ENCODE measurements at places on chromosomes 3 and 15.

DNA sequence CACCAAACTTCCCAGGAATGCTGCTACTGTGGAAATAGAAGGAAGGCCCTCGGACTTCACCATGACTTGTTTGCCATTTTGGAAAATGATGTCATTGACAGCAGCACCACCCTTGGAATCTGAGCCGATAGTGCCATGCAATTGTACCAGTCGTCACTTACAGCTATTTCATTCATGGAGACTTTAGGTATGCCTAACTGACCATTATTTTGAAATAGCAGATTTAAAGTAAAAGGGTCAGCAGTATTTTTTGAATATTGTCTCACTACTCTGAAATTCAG lies 66.0 kb upstream of the ARL8B start:
- peak overlapping the region; percentile 48 for H3K27ac ChIP-seq
- H3K36me3 ChIP-seq, result no peaks in the 10 kb centered on the region
- H3K4me3 ChIP-seq, result no peak overlapping the region
- no peaks in the 10 kb centered on the region for H3K4me1 ChIP-seq
- no peaks in the 10 kb centered on the region for H3K27me3 ChIP-seq

DNA sequence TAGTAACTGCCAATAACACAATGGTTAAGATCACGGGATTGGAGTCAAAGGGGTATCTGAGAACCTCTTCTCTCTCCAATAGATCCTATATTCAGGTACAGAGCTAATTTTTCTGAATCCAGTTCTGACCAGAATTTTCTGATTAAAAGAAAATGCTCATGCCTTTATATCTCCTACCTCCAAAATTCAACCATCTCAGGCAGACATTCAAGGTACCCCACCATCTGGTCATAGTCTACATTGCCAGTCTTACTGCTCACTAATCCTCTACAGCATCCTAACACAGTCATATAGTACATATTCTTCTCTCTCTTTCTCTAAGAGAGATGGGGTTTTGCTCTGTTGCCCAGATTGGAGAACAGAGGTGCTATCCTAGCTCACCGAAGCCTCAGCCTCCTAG lies 59.1 kb downstream of the LSAMP start:
- DNase-seq, result no peak
- H3K36me3 ChIP-seq, result no peaks in the 10 kb centered on the region
- H3K27me3 ChIP-seq, result no peaks in the 10 kb centered on the region
- H3K27ac ChIP-seq, result no peak overlapping the region
- no peak overlapping the region for H3K4me3 ChIP-seq

GRCh38 chr3:149368201-149368673 lies 9.2 kb downstream of the TM4SF1 start:
- no peak for DNase-seq
- H3K4me1 ChIP-seq, result no peaks in the 10 kb centered on the region
- H3K4me3 ChIP-seq, result no peak overlapping the region
- no peak overlapping the region for H3K27ac ChIP-seq

DNA sequence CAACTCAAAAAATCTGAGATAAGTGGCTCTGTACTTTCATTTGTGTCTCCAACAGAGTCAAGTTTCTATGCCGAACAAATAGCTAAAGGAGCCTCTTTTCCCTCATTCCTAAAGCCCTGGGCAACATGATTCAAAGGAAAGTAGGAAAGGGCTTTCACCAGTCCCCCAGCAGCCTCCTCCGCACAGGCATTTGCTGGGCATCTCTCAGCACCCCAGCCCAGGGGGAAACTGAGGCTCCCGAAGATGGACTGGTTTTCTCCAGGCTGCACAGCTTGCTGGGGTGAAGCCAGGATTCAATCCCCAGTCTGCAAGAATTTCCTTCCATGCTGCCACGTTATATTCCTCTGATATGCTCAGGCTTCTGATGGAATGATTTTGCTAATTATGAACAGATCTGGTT lies 163.8 kb downstream of the OCA2 start:
- H3K27ac ChIP-seq, result no peak overlapping the region
- no peak for DNase-seq
- H3K4me1 ChIP-seq, result no peaks in the 10 kb centered on the region
- no peak overlapping the region for H3K4me3 ChIP-seq
- no peaks in the 10 kb centered on the region for H3K36me3 ChIP-seq

- no peak overlapping the region for H3K4me3 ChIP-seq
- no peak for DNase-seq
These were observed 26.6 kb upstream of the STIMATE start for GRCh38 chr3:52923963-52924362.

- no peak overlapping the region for H3K27ac ChIP-seq
- no peaks in the 10 kb centered on the region for H3K4me1 ChIP-seq
- no peak overlapping the region for H3K4me3 ChIP-seq
- H3K27me3 ChIP-seq, result no peaks in the 10 kb centered on the region
- H3K36me3 ChIP-seq, result no peaks in the 10 kb centered on the region
These were observed 203.1 kb upstream of the SEMA6D start for GRCh38 chr15:47514200-47514652.

GRCh38 chr3:53715815-53716483 lies 130.3 kb downstream of the CHDH start:
- no peaks in the 10 kb centered on the region for H3K27me3 ChIP-seq
- no peak overlapping the region for H3K4me3 ChIP-seq
- no peaks in the 10 kb centered on the region for H3K4me1 ChIP-seq

GRCh38 chr3:127691489-127691888 lies 18.7 kb downstream of the ABTB1 start:
- H3K4me1 ChIP-seq, result peaks cover 41% of the 10 kb centered on the region
- no peak overlapping the region for H3K4me3 ChIP-seq
- H3K27me3 ChIP-seq, result no peaks in the 10 kb centered on the region
- peak overlapping the region; percentile 82 for H3K27ac ChIP-seq
- no peak for DNase-seq
- peaks cover 11% of the 10 kb centered on the region for H3K36me3 ChIP-seq

- no peak overlapping the region for H3K27ac ChIP-seq
- H3K4me1 ChIP-seq, result no peaks in the 10 kb centered on the region
- H3K4me3 ChIP-seq, result no peak overlapping the region
- H3K36me3 ChIP-seq, result no peaks in the 10 kb centered on the region
- DNase-seq, result no peak
- H3K27me3 ChIP-seq, result no peaks in the 10 kb centered on the region
These were observed 152.1 kb downstream of the GABRB3 start for GRCh38 chr15:26620528-26621458.

- no peak for DNase-seq
- no peak overlapping the region for H3K4me3 ChIP-seq
- H3K36me3 ChIP-seq, result no peaks in the 10 kb centered on the region
- H3K4me1 ChIP-seq, result no peaks in the 10 kb centered on the region
- H3K27ac ChIP-seq, result no peak overlapping the region
These were observed 9.7 kb upstream of the GNB5 start for GRCh38 chr15:52200831-52201365.

GRCh38 chr3:134179508-134179907 lies 71.2 kb downstream of the RYK start:
- H3K27me3 ChIP-seq, result no peaks in the 10 kb centered on the region
- peaks cover 48% of the 10 kb centered on the region for H3K36me3 ChIP-seq
- no peaks in the 10 kb centered on the region for H3K4me1 ChIP-seq

GRCh38 chr15:50017522-50017921 lies 101.5 kb downstream of the ATP8B4 start:
- H3K4me3 ChIP-seq, result no peak overlapping the region
- DNase-seq, result no peak
- H3K27ac ChIP-seq, result no peak overlapping the region
- H3K27me3 ChIP-seq, result no peaks in the 10 kb centered on the region
- no peaks in the 10 kb centered on the region for H3K4me1 ChIP-seq

GRCh38 chr3:156010829-156011228 lies 109.5 kb upstream of the KCNAB1 start:
- no peak for DNase-seq
- no peak overlapping the region for H3K27ac ChIP-seq
- no peaks in the 10 kb centered on the region for H3K36me3 ChIP-seq
- H3K4me3 ChIP-seq, result no peak overlapping the region

DNA sequence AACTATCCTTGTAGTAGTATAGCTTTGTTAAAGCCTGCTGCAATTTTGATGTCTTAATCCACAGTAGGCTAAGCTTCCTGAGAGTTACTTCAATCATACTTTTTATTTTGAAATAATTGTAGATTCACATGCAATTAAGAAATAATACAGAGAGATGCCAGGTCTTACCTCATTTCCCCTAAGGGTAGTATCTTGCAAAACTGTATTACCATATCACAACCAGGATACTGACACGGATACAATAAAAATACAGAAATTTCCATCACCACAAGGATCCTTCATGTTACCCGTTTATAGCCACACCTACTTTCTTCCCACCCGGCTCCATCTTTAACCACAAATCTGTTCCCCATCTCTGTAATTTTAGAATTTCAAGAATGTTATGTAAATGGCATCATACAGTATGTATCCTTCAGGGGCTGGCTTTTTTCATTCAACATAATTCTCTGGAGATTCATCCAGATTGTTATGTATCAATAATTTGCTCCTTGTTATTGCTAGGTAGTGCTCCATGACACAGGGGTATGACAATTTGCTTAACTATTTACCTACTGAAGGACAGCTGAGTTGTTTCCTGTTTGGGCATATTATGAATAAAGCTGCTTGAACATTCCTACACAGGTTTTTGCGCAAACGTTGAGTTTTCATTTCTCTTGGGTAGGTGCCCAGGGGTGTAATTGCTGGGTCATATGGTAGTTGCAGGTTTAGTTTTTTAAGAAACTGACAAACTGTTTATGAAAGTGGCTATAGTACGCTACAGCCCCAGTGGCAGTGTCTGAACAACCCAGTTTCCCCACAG lies 21.6 kb downstream of the BDH1 start:
- H3K36me3 ChIP-seq, result no peaks in the 10 kb centered on the region
- no peak overlapping the region for H3K27ac ChIP-seq
- H3K4me3 ChIP-seq, result no peak overlapping the region
- no peak for DNase-seq
- H3K27me3 ChIP-seq, result no peaks in the 10 kb centered on the region

GRCh38 chr15:60299452-60300047 lies 98.2 kb downstream of the ANXA2 start:
- H3K4me1 ChIP-seq, result no peaks in the 10 kb centered on the region
- H3K36me3 ChIP-seq, result no peaks in the 10 kb centered on the region
- no peak for DNase-seq
- H3K27ac ChIP-seq, result no peak overlapping the region

DNA sequence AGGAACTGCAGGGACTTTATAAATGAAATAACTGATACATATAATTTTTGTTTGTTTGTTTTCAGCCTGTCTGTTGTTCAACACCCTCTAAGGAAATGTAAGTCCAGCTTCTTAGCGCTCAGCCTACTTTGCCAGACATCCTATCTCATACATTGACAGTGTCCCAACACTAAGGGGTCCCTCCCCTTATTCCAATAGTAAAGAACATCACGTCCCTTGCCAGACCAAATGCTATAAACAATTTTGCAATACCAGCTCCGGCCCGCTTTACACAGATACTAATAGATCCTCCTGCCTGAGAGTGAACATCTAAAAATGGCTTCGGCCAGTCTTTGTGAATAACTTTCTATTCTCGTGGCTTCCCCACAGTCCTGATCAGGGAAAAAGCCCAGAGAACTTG lies 4.5 kb upstream of the TAFA4 start:
- no peak overlapping the region for H3K4me3 ChIP-seq
- H3K4me1 ChIP-seq, result peaks cover 10% of the 10 kb centered on the region
- no peak overlapping the region for H3K27ac ChIP-seq
- peaks cover 27% of the 10 kb centered on the region for H3K27me3 ChIP-seq

DNA sequence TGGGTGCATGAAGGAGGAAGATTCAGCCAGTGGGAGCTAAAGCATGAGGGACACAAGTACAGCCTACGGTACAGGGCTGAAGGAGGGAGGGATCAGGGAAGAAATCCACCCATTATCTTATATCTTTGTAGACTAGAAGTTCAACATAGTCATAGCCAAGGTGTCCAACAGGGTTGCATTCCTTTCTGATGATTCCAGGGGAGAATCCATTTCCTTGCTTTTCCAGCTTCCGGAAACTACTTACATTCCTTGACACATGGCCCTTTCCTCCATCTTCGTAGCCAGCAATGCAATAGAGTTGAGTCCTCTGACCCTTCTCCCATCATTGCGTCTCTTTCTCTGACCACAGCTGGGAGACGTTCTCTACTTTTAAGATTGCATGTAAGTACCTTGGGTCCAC lies 471.0 kb upstream of the SEMA6D start:
- no peak for DNase-seq
- no peaks in the 10 kb centered on the region for H3K36me3 ChIP-seq
- H3K4me3 ChIP-seq, result no peak overlapping the region
- H3K27me3 ChIP-seq, result no peaks in the 10 kb centered on the region
- no peaks in the 10 kb centered on the region for H3K4me1 ChIP-seq

- H3K27me3 ChIP-seq, result no peaks in the 10 kb centered on the region
- H3K4me3 ChIP-seq, result no peak overlapping the region
- no peaks in the 10 kb centered on the region for H3K4me1 ChIP-seq
- no peak overlapping the region for H3K27ac ChIP-seq
These were observed 18.1 kb downstream of the SCG3 start for GRCh38 chr15:51699373-51699772.

DNA sequence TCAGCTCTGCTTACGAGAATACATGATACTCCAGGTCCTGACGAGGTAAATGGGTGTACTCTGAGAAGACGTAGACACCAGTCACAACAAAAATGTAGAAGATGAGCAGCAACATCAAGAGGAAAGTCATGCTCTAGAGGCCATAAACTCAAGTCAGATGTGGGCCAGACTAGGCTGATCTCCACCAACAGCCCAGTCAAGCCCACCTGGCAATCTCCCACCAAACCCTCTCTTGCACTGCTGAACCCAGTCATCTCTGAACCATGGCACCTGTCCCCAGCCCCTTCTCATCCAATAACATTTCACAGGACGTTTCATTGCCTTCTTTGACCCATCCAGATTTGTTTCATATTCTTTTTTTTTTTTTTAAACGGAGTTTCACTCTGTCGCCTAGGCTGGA lies 10.8 kb upstream of the PDIA3 start:
- H3K27me3 ChIP-seq, result no peaks in the 10 kb centered on the region
- no peaks in the 10 kb centered on the region for H3K4me1 ChIP-seq
- DNase-seq, result no peak
- H3K27ac ChIP-seq, result no peak overlapping the region
- H3K4me3 ChIP-seq, result no peak overlapping the region
- H3K36me3 ChIP-seq, result no peaks in the 10 kb centered on the region

GRCh38 chr15:42549032-42549491 lies 424 bp downstream of the HAUS2 start:
- peaks cover 24% of the 10 kb centered on the region for H3K4me1 ChIP-seq
- peak overlapping the region; percentile 91 for H3K4me3 ChIP-seq
- DNase-seq, result no peak
- peak overlapping the region; percentile 89 for H3K27ac ChIP-seq

DNA sequence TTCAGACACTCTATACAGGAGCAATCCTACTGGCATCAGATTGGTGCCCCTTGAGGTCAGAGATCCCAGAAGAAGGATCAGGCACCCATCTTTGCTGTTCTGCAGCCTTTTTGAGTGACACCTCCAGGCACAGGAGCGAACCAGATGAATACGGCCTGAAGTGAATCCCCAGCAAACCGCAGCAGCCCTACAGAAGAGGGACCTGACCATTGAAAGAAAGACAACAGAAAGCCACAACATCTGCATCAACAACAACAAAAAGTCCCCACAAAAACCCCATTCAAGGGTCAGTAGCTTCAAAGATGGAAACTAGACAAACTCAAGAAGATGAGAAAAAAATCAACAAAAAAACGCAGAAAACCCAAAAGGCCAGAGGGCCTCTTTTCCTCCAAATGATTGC lies 130.4 kb downstream of the PPM1L start:
- no peak overlapping the region for H3K4me3 ChIP-seq
- no peak overlapping the region for H3K27ac ChIP-seq
- DNase-seq, result no peak
- H3K4me1 ChIP-seq, result no peaks in the 10 kb centered on the region
- no peaks in the 10 kb centered on the region for H3K27me3 ChIP-seq
